NCI-H1048 (cell line): ENCODE measurements at places on chromosomes 1 and 21.

DNA sequence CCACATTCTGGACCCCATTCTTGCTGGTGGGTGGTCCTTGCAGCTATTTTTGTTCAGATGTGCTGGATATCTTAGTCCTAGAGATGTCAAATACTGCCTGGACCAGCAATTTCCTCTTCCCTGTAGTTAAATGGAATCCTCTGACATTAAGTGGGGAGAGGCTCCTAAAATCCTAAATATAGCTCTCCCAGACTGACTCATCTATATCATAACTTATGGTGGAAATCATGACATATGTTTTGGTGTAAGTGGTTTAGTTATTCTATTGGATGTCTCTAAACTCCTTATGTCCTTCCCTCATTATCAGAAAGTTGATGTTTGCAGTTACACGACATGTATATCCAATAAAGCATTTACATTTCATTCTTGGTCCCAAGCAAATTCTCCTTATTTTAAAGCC lies 73.1 kb downstream of the KCNJ6 start:
- DNase-seq = no peak

- no peak for DNase-seq
Observed at GRCh38 chr21:32764186-32764585, 7.4 kb downstream of the PAXBP1 start.

DNA sequence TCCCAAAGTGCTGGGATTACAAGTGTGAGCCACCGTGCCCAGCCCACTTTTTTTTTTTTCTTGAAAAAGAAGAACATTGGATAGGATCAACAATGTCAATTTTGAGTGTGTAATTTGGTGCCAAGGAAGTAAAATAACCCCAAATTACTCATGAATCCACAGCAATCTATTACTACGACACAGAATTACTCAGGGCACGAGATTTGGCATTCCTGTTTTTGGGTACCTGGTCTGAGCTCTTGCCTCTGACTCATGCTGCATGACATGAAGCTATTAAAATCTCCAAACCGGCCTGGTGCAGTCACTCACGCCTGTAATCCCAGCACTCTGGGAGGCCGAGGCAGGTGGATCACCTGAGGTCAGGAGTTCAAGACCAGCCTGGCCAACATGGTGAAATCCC lies 10.4 kb downstream of the RNF19B start:
- DNase-seq = no peak

DNA sequence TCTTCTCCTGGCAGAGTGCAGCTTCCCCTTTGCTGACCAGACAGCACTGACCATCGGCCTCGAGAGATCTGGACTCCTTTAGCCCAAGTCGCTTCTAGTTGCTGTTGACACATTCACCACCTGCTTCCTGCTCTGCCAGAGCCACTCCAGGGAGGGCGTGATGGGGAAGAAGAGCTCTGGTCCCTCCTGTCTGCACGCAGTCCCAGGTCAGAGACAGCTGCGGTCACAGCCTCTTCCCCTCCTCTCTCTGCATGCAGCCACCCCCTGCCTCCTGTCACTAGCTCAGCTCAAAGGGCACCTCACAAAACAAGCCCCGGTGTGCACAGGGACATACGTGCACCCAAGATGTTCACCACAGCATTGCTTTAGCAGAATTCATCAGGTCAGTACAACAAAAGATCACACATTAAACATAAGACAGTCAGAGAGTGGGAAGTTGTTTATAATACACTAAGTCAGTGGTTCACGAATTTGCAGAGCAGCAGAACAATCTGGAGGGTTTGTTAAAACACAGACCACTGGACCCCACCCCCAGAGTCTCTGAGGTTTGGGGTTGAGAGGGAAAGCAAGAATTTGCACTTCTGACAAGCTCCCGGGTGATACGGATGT lies 132.9 kb downstream of the SYF2 start:
- DNase-seq = no peak

DNA sequence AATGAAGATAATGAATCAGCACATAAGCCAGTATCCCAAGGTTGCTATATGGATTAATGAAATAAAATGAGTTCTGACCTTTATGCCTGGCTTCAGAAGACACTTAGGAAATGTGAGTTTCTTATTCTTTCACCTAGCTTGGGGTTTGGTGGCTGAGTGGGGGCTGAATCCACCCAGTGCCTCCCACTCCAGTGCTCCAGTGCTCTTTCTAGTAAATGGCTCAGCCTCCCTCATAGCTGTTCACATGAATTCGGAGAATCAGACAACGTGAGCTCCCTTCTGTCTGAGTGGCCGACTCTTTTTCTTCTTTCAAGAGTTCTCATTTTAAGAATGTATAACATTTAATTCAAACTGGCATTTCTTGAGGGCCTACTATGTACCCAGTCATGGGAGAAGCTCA lies 43.5 kb downstream of the TRABD2B start:
- DNase-seq = no peak
